ENCODE measurements at places on chromosomes 13 and 19.
A peak's percentile ranks its signal among the peaks of the same experiment; 100 is the strongest.

GRCh38 chr19:35559281-35559659 lies 4.2 kb downstream of the ATP4A start:
- DNase-seq, result no peak

GRCh38 chr19:15196360-15197005 lies 4.3 kb downstream of the NOTCH3 start:
- DNase-seq, result no peak

DNA sequence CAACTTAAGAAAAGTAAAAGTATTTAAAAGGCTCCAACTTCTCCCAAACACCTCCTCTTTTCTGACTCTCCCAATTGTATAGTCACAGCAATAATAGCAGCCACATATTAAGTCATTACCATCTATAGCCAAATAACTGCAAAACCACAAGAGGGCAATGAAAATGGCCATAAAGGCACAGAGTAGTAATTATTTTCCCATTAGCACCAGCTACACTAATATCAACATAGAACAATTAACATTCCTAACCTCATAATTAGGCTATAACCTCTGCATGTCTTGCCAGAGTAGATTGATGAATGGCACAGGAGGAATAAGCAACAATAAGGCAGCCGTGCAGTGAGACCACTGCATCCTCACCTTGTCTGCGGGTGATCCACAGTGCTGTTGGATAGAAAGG lies 226.4 kb upstream of the SERP2 start:
- DNase-seq, result no peak

DNA sequence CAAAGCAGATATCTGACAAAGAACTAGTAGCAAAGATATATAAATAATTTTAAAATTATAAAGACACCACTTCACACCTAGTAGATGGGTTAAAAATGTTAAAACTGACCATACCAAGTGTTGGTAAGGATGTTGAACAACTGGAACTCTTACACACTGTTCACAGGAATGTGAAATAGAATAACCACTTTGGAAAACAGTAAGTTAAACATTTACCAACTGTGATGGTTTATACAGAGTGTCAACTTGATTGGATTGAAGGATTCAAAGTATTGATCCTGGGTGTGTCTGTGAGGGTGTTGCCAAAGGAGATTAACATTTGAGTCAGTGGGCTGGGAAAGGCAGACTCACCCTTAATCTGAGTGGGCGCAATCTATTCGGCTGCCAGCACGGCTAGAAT lies 19.2 kb downstream of the UTP14C start:
- DNase-seq, result no peak

DNA sequence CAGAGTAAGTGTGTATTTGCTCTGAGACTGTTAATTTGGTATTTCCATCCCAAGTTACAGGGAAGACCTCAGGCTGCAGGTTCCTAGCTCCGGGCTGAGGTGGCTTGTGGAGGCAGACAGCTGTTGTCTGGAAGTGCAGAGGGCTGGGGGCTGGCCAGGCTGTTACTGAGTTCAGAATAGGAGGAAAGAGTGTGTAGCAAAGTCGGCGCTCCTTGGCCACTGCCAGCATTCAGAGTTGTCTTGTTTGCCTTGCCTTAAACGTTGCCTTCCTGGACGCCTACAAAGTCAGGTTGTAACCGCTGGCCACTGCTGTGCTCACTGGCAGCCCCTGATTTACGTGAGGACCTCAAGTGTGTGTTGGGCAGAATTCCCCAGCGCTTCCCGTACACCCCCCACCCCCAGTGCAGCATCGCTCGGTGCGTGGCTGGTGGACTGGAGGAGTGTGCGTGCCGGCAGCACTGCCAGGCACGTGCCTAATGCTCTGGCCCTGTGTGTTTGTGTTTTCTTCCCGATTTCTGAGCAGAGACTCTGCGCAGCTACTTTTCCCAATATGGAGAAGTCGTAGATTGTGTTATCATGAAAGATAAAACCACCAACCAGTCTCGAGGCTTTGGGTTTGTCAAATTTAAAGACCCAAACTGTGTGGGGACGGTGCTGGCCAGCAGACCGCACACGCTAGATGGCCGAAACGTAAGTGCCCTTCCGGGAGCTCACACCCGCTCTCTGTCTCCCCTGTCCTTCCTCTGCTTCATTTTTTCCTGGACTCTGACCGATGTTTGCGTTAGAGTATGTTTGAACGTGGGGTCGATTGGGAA lies 10.5 kb downstream of the DAZAP1 start:
- DNase-seq, result no peak

- no peak for DNase-seq
These were observed 20.3 kb downstream of the ACTN4 start for GRCh38 chr19:38667661-38668171.

GRCh38 chr13:51728972-51729371 lies 75.0 kb downstream of the DHRS12 start:
- DNase-seq, result no peak

DNA sequence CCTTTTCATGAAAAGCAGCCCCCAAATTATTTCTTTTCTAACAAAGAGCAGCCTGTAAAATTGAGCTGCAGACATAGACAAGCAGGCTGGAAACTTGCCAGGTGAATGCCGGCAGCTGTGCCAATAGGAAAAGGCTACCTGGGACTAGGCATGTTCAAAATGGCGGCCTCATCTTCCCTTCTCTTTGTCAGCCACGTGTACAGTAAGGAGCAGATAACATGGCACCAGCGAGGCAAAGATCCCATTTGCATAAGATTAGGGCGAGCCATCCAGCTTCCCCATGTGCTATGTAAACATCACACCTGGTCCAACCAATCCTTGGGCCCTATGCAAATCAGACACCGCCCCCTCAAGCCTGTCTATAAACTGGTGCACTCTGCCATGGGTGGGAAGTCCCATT lies 31.2 kb upstream of the CACNA1A start:
- no peak for DNase-seq

DNA sequence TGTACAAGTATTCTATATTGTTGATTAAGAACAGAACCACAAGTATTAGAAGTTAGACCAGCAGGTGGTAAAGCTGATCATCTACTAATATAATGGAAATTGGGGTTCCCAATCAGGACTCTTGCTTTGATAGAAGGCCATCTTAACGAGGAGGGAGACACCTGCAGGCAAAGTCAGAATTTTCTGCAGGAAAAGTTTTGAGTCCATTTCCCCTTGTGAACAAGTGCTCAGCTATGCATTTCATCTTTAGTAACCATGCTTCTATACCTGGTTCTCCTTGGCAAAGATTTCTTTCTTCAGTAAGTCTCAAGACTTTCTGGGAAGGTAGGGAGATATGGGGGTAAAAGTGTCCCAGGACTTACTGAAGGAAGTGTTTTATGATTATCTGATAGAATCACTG lies 36.1 kb upstream of the USPL1 start:
- DNase-seq, result peak; percentile 3

DNA sequence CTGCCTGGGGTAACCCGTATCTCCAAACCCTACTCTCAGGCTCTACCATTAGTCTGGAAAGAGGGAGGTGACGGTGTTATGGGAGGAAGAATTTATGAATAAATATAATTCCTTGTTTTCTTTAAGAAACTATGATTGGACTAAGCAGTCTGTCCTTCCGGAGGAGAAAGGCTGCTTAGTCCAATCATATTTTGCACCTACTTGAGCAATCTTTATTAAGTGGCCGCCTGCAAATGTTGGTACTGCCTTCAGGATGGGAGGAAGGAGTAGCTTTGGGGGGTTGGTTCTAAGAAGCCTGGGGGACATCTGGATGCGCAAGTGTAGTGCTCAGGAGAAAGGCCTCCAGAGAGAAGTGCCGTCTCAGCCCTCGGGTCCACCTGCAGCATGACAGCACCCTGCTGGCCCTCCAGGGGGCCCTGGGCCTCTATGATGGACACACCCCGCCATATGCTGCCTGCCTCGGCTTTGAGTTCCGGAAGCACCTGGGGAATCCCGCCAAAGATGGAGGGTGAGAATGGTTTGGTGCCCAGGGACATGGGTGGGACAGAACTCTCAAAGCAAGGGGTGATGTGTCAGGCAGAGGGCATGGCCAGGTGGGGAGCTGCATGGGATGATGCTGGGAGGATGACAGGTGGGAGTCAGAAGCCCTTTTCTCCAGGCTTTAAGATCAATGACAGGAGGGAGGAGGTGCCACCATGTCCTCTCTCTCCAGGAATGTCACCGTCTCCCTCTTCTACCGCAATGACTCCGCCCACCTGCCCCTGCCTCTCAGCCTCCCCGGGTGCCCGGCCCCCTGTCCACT lies 4.1 kb downstream of the ACP4 start:
- peak; percentile 24 for DNase-seq

DNA sequence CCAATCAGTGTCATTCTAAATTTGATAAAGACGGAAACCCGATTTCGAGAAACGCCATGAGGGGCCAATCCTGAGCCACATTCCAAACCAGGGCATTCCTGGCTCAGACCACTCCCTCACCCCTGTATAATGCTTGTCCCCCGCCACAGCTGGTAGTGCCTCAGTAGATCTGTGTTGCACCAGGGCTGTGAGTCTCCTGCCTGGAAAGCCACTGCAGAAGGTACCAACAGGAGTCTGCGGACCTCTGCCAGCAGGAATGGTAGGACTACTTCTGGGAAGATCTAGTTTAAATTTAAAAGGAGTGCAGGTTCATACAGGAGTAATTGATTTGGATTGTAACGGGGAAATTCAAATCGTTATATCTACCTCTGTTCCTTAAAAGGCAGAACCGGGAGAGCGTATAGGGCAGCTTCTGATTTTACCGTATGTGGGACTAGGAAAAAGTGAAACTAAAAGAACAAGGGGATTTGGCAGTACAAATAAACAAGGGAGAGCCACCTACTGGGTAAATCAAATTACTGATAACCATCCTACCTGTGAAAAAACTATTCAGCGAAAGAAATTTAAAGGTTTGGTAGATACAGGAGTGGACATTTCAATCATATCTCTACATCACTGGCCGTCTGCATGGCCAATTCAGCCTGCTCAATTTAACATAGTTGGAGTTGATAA lies 20.8 kb upstream of the ZNF266 start:
- no peak for DNase-seq

- DNase-seq, result no peak
These were observed 18.4 kb upstream of the CBY2 start for GRCh38 chr13:45683701-45684100.

DNA sequence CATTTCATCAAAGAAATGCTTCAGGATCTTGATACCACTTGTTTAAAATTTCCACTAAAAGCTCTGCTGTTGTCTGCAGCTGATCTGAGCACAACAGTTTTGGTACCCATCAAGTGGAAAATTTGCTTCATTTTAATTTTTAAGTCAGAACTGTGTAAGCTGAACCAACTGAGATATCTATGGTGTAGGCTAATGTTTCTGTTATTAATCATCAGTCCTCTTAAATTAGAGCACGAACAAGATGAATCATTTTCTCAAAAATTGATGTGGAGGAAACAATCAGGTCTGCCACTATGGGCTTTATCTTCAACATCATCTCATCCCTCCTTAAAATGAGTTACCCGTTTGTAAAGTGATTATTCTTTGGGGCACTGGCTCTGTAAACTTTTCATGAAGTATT lies 221.5 kb upstream of the NBEA start:
- no peak for DNase-seq

DNA sequence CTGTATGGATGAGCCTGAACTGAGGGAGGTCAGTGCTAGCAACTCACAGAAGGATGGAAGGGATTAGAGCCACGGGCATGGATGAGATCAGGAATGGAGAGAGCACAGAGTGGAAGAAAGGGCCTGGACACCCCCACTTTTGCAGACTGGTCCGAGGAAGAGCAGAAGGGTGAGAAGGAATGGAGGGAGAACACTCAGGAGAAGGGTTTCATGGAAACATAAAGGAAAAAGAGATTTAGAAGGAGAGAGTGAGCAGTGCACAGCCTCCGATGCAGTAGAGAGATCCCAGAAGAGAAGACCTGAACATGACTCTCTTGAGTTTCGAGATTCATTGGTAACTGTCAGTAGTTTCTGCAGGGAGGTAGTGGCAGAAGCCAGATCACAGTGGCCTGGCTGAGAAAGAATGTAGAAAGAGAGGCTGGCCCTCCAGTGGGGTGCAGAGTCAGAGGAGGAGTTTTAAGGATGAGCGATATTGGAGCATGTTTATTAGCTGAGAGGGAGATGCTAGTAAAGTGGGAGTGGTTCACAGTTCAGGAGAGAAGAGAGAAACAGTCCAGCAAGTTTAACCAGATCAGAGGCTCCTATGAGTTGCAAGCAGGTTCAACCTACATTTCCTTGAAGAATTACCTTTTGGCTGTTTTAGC lies 108.9 kb downstream of the ZAR1L start:
- no peak for DNase-seq

DNA sequence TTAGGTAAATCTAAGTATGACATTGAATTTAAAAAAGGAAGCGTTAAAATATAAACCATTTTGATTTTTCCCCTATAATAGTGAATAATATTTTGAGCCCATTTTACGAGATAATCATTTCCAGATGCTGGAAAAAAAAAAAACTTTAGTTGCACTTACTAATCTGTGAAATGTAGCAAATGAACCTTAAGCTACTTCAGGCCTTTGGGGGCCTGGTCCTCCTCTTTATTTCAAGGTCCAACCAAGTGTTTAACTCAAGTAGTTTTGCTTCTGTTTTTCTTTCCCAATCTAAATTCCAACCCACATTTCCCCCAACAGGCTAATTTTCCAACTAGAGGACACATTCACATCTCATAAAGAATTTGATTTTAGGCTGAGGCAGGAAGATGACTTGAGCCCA lies 101.2 kb downstream of the TNFRSF19 start:
- no peak for DNase-seq

DNA sequence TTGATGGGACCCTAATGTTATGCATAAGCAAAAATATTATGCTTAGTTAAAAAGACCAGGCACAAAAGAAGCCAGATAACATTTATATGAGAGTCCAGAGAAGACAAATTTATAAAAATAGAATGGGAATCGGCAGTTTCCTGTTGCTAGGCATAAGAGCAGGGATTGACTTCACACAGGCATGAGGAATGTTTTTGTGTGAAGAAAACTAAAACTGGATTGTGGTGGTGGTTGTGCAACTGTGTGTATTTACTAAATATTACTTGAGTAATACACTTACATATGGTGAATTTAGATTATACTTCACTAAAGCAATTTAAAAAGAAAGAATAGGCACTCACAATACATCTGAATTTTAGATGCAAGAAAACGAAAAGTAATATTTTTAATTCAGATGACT lies 108.3 kb downstream of the SLITRK1 start:
- no peak for DNase-seq

DNA sequence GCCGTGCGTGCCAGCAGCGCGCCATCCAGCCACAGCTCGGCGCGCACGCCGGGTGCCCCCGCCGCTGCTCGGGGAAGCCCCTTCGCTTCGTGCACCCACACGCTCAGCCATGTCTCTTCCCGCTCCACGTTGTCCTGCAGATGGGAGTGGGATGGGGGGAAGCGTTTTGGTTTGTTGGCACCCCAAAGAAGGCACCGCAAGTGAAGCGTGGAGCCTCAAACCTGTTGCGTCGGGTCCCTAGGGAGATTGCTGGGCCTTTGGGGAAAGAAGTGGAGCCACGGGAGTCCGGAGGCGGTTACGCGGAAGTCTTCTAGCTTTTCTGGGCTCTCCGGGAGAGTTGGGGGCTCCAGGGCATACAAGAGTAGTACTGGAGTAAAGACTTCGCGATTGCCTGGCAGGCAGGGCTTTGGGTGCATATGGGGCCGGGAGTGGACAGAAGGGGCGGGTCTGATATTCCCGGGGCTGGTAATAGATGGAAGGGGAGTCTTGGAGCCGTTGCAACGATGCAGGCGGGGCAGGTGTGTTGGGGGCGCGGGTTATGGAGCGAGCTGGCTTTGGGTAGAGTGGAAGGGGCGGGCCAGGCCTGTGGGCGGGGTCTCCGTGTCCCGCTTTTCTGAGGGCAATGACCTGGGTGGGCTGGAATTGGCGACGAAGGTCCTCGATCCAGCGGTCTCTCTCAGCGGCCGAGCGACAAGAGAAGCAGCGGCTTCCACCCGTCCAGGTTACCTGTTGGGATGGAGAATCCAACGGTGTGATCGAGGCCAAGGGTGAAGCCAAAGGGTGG lies 6.5 kb downstream of the RASAL3 start:
- no peak for DNase-seq

All from NCI-H1694 treated with DMSO at 0.1 percent for 48 hours (cell line).